ENCODE measurements at places on chromosomes 7 and 10.

GRCh38 chr7:12436896-12437535 lies 33.4 kb upstream of the VWDE start:
- peak; percentile 56 for DNase-seq

GRCh38 chr10:93954726-93955363 lies 38.9 kb upstream of the PLCE1 start:
- DNase-seq = peak; percentile 70

DNA sequence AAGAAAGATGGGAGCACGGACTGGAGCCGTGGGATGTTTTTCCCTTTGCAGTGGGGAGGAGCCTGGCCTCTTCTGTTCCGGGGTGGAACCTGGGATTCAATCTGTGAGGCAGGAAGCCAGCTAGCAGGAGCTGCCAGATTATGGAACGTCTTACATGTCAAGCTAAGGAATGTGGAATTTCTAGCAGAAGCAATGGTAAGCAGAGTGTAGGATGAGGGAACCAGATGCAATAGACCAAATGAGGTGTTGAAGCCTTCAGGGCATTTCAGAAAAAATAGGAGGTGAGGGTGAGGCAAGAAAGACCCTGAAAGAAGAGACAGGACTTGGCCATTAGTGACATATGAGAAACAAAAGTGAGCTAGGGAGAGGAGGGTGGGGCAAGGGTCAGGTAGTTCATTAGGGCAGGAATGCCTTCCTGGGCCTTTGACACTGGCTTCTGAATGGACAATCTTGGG lies 105.5 kb downstream of the CHN2 start:
- DNase-seq = no peak

GRCh38 chr7:45682836-45683555 lies 108.8 kb downstream of the ADCY1 start:
- no peak for DNase-seq

DNA sequence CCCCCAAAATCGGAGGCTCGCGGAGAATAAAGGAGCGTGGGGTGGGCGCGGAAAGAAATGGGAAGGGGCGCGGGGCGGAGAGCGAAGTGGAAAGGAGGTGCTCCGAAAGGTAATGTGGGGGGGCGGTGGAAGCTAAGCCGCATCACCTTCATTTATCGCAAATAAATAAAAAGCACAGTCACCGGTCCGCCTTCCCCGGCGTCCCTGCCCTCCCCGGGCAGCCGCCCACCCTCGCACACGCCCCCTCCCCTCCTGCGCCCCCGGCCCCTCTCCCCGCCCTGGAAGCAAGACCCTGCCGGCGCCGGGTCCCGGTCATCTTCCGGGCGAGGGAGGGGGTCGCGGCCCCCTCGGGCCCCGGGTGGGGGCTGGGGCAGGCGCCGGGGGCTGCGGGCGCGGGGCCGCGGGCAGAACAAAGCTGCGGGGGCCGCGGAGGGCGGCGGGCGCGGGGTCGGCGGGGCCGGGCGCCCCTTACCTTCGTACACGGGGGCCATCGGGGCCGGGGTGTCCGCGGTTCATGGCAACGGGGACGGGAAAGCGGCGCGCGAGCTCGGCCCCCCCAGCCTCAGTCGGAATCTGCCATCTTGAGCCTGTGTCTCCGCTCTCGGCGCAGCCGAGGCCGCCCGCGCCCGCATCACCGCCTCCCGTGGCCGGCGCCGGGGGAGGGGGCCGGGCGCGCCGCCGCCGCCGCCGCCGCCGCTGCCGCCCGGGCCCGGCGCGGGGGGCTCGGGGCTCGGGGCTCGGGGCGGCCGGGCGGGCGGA lies 486 bp downstream of the HIPK2 start:
- DNase-seq = peak; percentile 27

DNA sequence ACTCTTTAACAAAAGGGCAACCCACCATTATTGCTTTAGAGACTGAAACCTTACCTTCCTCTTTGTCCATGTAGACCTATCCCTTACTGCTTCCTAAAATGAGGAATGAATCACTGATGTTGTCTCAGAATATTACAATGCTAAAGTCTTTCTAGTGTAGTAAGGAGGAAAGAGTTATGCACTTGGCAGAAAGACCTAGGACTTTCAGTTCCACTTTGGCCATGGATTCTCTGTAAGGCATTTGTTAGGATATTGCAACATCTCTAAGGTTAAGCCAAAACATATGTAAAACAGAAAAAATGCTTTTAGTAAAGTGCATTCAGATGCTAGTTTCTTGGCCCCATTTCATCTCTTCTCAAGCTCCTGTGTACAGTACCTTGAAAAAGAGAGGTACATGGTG lies 230.9 kb downstream of the PARD3 start:
- peak; percentile 80 for DNase-seq

- no peak for DNase-seq
These were observed 166.1 kb upstream of the NRG3 start for GRCh38 chr10:81708929-81709328.

GRCh38 chr7:17405786-17406185 lies 107.3 kb downstream of the AHR start:
- peak; percentile 96 for DNase-seq

- DNase-seq = no peak
These were observed 152.6 kb downstream of the BMPER start for GRCh38 chr7:34057956-34058355.

GRCh38 chr7:141562036-141562435 lies 10.8 kb downstream of the AGK start:
- DNase-seq = no peak

DNA sequence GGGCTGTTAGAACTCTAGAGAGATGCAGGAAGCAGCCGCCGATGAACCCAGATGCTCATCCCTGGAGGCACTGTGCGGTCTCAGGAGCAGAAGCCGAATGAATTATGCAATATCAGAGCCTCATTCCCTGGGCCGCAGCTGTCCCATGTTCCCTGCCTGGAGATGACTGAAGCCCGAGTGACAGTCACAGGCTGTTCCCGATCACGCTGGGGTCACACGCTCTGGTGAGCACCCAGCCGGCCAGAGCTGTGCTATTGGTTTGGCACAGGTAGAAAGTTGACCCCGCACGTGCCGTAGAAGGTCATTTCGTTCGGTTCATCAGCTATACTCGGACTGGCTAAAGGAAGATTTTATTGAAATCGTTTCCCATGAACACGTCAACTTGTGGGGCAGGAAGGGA lies 140.5 kb upstream of the SH2B2 start:
- DNase-seq = no peak

DNA sequence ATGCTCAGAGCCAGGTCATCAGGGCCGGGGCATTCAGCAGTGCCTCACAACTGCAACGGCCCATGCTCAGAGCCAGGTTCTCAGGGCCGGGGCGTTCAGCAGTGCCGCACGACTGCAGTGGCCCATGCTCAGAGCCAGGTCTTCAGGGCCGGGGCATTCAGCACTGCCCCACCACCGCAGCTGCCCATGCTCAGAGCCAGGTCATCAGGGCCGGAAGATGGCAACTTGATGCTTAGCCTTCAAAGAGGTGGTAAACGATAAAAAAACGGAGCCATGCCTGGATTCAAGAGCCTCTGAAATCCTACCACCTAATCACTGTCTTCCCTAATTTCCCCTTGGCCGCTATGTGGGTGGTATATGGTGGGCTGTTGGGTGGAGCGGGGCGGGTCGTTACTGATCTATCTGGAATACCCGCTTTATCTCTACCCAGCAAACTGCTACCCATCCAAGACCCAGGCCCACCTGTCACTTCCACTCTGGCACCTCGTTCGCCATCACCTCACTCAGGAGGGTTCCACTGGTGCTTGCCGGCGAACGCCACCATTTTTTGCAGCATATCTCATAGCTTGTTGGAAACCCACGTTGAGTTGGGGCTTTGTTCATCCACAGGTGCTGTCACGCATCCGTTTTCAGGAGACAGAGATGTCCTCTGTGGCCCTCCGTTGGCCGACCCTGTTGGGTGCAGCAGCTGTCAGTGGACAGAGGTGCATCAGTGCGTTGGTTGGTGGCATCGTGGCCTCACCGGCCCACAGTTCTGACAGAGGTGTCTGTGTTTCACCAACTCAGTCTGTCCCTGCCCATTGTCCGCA lies 221.1 kb downstream of the EBF3 start:
- DNase-seq = no peak

DNA sequence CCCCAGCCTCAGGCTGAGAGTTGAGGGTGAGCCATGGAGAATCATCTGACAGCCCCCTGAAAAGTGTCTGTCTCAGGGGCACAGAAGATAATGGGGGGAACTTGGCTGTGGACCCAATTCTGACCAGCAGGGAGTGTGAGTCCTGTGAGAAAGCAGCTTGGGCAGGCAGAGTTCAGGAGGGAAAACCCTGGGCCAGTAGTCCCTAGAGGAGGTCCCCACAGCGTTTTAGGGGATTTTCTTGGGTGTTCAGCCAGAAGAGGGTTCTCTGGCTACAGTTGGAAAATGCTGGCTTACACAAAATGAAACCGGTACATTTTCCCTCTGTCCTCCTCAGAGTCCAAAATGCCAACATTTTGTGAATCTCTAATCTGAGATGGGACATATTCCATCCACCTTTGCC lies 35.8 kb upstream of the TRIM8 start:
- DNase-seq = no peak

GRCh38 chr10:51244748-51245490 lies 170.6 kb downstream of the PRKG1 start:
- peak; percentile 66 for DNase-seq

DNA sequence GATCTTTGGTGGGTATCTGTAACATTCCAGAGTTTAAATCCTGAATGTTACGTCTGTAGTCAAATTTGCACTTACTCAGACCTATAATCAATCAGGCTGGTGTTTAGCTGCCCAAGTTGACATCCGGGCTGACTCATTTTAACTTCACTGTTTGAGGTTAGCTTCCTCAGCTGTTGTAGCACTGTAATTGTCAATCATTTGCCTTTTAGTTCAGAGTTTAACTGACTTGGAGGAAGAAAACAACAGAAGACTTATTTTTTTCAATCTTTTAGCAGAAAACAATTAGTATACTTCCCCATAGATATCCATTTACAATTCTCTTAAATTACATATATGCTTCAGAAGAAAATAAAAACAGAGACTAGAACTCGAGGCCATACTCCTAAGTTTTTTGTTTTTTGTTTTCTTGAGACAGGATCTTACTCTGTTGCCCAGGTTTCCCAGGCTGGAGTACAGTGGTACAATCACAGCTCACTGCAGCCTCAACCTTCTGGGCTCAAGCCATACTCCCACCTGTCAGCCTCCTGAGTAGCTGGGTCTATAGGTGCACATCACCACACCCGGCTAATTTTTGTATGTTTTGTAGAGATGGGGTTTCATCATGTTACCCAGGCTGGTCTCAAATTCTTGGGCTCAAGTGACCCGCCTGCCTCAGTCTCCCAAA lies 38.5 kb upstream of the LRRC17 start:
- peak; percentile 88 for DNase-seq

DNA sequence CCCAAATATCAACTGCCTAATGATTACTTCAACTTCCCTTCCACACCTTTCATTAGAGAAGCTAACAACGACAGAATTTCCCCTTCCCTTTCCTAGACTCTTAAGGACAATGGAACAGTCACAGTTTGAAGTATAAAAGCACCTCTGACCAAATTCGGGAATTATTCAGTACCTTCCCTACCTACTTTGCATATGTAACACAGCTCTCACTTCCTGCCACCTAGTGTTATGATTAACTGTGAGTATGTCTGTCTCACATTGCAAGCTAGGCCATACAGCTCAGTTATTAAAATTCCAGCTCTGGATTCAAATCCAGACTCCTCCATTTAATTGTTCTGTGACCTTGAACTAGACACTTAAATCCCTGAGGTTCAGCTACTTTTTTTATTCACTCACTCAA lies 44.8 kb upstream of the HPSE2 start:
- no peak for DNase-seq

GRCh38 chr7:74344132-74344496 lies 54.9 kb downstream of the CLIP2 start:
- peak; percentile 56 for DNase-seq

- no peak for DNase-seq
These were observed 328.6 kb downstream of the SUGCT start for GRCh38 chr7:40463446-40463845.

DNA sequence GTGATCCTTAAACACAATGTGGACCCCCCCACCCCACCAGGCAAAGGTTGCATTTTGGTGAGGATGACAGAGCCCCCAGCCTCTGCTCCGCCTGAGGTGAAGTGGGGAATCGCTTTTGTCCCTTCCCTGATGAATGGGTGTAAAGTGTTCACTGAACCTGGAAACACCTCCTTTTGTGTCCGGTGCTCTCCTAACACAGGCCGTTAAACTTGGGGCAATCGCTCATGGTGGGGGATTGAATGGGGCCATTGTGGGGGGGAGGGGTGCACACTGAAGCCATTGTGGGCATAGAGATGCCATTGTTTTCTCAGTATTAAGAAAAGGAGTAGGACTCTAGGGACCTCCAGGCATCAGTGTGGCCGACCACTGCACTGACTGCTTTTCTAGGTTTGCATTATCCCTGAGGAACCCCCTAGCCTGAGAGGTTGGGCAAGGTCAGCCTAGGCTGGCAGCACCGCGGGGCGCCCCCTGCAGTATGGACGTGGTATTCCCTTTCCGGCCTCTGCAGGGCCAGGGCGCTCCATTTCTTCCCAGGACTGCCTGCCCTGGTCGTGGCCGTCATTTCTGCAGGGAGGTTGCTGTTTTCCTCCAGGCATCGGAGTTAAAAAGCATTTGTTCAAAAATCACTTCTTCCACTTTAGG lies 158.3 kb downstream of the TCF7L2 start:
- no peak for DNase-seq

DNA sequence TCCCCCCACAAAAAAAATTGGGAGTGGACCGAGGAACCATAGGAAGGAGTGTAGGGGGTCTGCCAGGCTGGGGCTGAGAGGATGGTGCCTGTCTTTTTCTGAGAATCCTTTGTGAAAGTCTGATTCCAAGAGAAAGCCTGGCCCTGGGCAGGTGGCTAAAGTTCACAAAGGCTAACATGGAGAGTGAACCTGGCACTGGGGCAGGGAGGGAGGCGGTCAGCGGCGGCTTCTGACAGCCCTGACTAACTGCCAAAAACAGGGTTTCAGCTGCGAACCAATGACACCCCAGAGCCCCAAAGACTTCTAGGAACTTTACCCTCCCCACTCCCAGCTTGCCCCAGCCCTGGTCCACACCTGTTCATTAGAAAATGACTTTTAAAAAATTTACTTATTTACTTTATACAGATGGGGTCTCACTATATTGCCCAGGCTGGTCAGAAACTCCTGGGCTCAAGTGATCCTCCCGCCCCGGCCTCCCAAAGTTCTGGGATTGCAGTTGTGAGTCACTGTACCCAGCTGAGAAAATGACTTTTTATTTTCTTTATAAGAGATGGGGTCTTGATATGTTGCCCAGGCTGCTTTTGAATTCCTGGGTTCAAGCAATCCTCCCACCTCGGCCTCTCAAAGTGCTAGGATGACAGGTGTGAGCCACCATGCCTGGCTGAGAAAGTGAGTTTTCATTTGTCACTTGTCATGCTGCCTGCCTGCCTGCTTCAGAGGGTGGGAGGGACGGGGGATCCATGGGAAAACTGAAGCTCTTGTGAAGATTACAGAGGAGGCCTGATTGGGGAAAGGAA lies 61.0 kb upstream of the DUSP5 start:
- no peak for DNase-seq

Measured in EL (cell line).